ENCODE measurements at places on chromosomes 7 and 10.

DNA sequence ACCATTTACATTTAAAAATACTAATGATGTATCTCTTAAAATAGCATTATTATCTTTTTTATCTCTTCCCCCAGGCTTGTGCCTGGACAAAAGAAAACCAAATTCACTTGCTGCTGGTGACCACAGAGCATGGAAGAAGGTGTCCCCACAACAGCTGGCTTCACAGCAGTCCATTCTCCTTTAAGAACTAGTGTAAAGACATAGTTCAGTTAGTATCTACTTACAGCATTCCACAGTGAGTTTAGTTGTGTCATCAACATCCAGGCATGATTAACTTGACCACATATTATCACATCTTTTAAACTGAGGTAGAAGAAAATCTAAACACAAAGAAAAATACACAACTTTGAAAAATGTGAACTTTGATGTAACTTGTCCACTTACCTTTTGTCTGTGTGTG is 55.0 kb downstream of the LRRC17 start:
- DNase-seq = no peak

- DNase-seq = no peak
Observed at GRCh38 chr7:75565132-75565837, 73.2 kb downstream of the SPDYE5 start.

DNA sequence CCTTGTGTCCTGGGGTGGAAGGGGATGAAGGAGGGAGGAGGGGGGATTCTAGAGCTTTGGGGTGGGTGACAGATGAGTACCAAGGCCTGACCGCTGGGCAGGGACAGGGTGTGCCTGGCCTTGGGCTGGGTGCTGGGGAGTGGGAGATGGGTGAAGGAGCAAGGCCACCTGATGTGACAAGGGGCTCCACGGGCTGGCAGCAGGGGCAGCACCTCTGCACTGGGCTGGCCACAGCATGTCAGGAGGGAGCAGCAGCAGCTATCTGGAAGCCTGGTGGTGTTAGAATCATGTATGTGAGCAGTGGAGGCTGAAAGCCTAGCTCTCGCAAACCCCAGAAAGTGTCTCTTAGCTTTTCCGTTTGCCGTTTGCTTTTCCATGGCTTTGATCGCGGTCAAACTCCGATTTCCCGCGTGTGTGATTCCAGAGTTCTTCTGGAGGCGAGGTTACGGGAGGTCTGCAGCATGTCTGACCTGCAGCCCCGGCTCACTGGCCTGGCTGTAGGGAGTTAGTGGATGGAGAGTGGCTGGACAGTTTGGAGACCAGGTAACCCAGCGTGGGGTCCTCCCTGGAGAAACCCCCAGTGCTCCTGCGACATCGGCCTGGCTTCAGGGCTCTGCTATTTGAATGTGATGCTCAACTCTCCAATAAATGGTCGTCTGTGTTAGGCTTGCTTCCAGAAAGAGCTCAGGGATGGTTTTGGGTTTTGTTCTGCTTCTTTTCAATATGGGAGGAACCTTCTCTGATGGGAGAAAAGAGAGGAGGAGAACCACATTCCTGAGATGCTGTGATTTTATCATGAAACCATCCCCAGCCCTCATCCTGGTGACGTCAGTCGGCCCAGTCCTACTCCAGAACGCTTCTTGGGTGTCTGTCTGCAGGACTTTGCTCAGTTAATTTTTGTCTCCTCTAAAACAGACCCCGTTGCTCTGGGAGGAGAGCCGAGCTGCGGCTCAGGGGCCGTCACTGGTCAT is 105.5 kb downstream of the CUX1 start:
- DNase-seq = no peak

DNA sequence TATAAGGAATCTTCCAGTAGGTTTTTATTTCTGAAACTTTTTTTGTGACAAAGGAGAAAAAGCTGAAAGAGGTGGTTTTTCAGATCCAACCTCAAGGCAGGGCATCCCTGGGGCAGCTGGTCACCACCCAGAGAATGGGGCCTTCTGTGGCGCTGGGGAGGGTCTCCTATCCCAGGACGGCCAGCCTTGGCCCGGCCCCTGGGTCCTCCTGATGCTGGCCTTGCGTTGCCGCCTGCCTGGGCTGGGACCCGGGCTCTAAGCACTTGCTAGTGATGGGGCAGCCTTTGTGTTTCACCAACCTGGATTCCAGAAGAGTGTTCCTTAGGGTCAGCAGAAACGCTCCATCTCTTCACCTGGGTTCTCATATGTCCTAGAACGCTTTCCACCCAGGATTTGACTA is 16.3 kb downstream of the SHH start:
- no peak for DNase-seq

DNA sequence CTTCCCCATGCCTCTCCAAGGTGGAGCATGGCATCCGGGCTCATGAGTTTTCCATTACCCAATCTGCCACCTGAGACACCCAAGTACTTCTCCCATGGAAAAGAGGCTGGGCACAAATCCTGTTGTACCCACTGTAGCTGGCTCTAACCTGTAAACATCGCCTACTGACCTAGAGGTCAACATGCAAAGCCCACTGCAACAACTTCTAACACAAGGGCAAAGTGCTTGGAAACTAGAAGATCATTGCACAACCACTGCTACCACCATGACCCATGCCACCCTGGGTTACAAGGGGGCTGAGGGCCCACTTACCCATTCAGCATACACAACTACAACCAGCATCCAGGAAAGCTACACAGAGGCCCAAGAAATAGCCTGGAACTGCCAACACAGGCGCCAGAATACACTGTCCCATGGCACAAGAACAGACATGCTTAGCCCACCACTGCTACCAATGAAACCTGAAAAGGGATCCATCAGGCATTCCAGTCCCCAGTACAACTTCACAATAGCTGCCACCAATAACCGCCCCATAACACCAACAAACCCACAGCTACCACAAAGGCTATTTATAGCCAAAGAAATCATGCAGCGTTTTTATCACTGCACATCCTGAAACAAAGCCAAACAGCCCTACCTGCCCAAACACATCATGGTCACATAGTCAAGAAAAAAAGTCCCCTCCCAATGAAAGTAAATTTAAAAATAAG is 63.4 kb downstream of the RNF32 start:
- no peak for DNase-seq
